ENCODE measurements at places on chromosomes 12 and 14. TPM values are rescaled to one million over a fixed set of nuclear protein-coding genes. Genes with fewer than 3 reads are reported as not detected.

The GLIPR1 gene
- 44.4 TPM for total RNA-seq

The OR4M1 gene
- not detected for total RNA-seq

The TDRD9 gene
- 8.7 TPM for total RNA-seq

The DEPDC4 gene
- 2.1 TPM for total RNA-seq

The CNTN1 gene
- 38.6 TPM for total RNA-seq

The SLC5A8 gene
- 0.06 TPM for total RNA-seq

The KLRC4 gene
- 1.1 TPM for total RNA-seq

The MYF5 gene
- total RNA-seq: not detected

The PSEN1 gene
- 91.9 TPM for total RNA-seq
